ENCODE measurements at places on chromosomes 3 and 15.

DNA sequence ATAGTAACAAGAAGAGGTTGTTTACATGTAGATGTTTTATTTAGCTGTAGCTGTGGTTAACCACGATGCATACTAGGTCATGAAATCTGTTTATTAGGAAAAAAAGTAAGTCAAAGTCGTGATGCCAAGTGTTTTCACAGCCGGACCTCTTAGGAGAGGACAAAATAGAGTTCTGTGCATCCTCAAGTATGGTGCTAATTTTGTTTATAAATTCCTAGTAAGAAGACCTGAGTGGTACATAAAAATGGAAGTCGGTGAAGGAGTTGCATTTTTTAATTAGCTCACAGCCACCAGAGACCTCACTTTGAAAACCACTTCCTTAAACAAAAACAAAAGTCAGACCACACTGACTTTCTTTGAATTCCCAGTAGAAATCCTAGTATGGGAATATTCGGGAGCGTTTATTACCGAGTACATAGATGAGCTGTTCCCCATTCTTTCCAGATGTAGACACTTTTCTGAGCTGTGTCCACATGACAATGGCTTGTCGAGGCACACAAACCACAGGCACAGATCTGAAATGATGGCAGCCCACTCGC is 143.6 kb upstream of the UBE2E1 start:
- no peak for DNase-seq

GRCh38 chr15:68518046-68518445 is 60.7 kb upstream of the CORO2B start:
- no peak for DNase-seq

- peak; percentile 60 for DNase-seq
Measured at GRCh38 chr3:148943506-148944205, 47.7 kb upstream of the GYG1 start.

- no peak for DNase-seq
Measured at GRCh38 chr3:35446896-35447295, 192.4 kb upstream of the ARPP21 start.
